Right cardiac atrium (tissue), 5 donors: ENCODE measurements at places on chromosomes 3 and 15. TPM values are rescaled to one million over a fixed set of nuclear protein-coding genes. Genes with fewer than 3 reads are reported as not detected.
A peak's percentile ranks its signal among the peaks of the same experiment; 100 is the strongest.

The TRPM1 gene
- not detected for total RNA-seq

DNA sequence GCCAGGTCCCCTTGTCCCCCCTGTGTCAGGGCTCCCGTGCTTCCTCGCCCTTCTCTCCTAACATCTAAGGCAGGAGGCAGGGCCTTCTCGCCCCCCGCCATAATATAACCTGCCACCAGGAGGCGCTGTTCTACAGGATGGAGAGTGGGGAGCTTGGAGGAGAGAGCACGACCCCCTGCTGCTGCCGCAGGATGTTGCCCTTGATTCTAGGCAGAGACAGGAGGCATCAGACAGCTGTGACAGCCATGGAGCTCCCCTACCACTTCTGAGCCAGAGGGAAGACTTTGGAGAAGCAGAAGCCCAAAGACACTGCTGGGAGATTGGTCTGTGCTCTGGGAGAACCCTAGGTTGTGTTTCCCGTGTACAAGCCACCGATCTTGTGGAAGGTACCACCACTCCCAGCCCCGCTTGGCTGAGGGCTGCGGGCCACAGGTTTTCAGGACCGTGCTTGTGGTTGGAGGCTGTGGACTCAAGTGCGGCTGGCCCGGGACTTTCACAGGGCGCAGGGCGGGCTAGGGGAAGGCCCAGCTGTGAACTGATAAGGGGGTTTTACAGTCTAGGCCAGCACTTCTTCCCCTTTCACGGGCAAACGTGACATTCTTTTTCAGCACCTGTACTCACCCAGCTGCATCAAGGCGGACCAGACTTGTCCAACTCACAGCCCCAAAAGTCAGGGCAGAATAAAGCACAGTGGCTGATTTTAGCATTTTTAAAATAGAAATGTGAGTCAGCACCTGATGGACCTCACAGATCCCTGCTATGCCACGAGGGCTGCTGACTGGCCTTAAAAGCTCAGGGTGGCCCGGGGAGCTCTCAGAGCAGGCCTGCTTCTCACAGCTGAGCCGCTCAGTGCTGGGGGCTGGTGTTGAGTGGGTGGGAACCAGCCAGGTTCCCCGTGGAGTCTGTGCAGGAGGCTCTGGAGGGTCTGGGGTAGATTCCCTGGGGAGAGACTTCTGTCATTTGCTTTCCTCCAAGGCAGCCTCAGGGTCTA lies 2.6 kb upstream of the TIGIT start:
- DNase-seq: peak; percentile 73

GRCh38 chr3:119534296-119534695 lies 25.1 kb downstream of the CD80 start:
- no peak for DNase-seq

The DUOX1 gene
- 6.1 TPM for total RNA-seq

DNA sequence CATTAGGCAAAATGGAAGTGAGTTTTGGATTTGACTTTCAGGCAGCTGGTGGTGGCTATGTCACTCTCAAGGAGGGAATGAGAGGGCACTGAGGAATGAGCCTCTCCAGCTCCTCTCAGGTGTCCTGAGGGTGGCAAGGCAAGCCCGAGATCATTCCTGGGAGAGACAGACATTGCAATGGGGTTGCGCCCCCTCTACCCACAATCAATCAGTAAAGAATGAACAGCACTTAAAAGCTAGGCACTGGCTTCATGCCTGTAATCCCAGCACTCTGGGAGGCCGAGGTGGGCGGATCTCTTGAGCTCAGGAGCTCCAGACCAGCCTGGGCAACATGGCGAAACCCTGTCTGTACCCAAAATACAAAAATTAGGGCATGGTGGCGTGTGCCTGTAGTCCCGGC lies 14.1 kb upstream of the SHF start:
- DNase-seq: no peak

GRCh38 chr3:143672396-143673165 lies 175.7 kb downstream of the SLC9A9 start:
- no peak for DNase-seq

The TEX55 gene
- not detected for total RNA-seq

DNA sequence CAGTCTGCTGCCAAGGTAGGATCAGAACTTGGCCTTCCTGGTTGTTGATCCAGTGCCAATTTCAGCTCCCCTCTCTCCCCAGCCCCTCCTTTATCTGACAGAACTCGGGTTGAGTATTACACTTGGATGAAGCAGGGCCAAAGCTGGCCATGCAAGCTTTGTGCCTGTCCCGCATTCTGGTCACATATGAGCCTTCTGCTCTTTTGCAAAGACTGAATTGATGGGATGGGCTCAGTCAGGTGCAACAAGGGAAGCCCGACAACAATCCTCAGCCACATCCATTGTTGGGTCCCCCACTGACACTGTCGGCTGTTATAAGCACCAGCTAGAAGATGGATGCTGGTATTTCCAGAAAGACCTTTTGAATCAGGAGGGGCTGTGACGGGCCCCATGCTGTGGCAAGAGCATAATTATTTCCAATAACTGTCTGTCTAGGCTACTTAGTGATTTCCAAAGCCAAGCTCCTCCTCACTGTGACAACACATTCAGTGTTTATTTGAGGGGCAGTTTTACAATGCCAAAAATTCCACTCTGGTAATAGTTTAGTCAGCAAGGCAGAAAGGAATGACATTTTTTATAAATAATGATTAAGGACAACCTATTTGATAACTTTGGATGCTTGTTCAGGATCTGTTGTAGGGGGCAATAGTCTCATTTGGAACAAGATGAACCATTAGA lies 146.8 kb upstream of the FRMD4B start:
- no peak for DNase-seq

DNA sequence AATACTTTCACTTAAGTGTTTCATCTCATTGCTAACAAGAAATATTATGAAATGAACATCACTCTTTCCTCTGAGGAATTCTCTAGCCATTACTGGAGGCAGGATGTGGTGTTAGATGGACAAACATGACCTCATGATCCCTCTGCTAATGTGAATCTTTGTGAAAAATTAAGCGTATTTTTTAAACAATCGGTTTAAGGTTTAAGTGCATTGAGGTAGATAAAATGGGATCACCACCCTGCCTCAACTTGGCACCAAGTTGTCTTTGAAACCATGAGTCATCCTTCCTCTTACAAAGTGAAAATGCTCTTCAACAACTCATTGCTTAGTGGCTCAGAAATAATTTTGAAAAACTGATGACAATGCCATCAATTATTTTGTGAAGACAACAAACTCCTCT lies 76.0 kb upstream of the DCBLD2 start:
- no peak for DNase-seq

GRCh38 chr3:58176827-58177489 lies 33.8 kb downstream of the DNASE1L3 start:
- no peak for DNase-seq

GRCh38 chr15:72249142-72249810 lies 18.3 kb upstream of the PKM start:
- no peak for DNase-seq
